ENCODE measurements at places on chromosomes 4 and X.

- DNase-seq, result no peak
Observed at GRCh38 chr4:186203406-186203805, 12.0 kb downstream of the CYP4V2 start.

DNA sequence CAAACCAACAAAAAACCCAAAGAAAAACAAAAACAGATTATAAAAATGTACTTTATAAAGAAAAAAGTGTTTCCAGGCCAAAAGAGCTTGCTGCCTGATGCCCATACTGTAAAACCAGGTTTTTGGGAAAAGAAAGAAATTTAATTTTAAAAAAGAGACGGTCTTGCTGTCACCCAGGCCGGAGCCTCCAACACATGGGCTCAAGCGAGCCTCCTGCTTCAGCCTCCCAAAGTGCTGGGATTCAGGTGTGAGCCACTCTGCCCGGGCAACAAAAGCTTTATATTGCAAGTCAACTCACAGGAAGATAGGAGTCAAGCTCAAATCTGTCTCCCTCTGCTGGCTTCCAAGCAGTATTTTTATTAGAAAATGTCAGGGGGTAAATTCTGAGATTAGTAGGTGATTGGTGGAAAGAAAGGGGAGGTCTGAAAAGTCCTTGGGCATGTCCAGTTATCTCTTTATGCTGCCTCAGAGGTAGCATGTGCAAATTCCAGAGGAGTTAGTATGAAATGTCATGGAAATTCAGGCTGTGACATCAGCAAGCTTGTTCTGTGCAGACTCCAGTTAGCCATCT lies 39.4 kb downstream of the MGST2 start:
- DNase-seq, result no peak

DNA sequence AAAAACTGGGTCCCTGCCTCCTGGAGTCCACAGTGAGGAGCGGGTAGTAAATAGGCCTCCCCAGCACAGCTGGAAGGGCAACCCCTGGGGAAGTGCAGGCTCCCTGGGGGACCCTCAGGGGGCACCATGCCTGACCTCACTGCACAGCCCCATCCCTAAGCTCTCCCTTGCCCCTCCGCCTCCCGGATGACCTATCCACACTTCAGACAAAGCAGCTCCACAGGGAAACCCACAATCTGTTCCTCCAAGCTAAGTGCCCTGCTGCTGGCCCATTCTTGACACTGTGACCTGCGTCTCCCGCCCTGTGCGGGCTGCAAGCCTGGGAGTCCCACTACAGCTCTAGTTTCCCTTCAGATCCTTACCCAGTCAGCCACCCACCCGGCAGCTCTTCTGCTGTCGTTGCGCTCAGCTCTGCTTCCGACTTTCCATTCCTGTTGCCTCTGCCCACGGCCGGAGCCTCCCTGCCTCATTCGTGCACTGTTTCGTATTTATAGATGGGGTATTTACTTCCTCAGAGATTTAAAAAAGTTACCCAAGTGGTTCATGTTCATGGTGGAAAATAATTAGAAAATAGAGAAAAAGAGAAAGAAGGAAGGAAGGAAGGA lies 47.0 kb upstream of the STOX2 start:
- no peak for DNase-seq

GRCh38 chr4:170001745-170002267 lies 24.4 kb downstream of the MFAP3L start:
- no peak for DNase-seq

DNA sequence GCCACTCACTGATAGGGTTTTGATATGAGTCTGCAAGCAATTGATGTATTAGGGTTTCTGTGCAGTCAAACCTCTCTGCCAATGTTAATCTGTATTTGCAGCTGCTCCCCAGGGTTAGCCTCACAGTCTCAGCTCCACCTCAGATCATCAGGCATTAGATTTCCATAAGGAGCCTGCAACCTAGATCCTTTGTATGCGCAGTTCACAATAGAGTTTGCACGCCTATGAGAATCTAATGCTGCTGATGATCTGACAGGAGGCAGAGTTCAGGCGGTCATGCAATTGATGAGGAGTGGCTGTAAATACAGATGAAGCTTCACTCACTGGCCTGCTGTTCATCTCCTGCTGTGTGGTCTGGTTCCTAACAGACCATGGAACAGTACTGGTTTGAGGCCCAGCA lies 280.6 kb downstream of the PAPSS1 start:
- no peak for DNase-seq

DNA sequence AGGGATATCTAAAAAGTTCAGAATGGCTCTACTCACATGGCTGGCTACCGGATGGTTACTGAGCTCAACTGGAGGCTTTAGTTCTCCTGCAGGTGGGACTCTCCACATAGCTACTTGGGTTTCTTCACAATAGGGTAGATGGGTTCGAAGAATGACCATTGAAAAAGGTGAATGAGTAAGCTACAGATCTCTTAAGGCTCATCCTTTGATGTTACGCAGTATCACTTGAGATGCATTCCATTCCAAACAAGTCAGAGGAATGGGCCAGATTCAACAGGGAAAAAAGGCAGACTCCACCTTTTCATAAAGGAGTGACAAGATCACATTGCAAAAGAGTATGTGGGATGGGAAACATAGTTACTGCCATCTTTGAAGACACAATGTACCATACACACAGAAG lies 52.6 kb downstream of the DDX53 start:
- no peak for DNase-seq

GRCh38 chrX:119236623-119237561 lies 807 bp downstream of the PGRMC1 start:
- DNase-seq, result peak; percentile 11

- DNase-seq, result no peak
Observed at GRCh38 chrX:134658002-134658759, at the start of gene PLAC1. Gene PLAC1 (minus strand): TSS chrX:134658471. CDS start chrX:134566682, 91,789 bp downstream.

DNA sequence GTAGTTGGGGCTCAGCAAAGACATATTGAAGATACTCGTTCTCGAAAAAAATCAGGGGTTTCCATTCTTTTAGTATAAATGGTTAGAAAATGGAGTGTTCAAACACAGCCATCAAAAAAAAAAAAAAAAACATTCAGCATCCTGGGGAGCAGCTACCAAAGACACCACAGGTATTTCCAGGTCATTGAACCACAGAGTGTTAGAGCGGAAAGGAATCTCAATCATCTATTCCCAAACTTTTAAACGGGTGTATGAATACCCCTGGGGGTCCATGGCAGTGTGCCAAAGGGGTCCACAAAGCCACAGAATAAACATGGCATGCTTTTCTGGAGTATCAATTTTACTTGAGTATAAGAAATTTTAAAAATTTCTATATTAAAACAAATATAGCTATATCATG lies 6.9 kb upstream of the FGF16 start:
- no peak for DNase-seq

GRCh38 chrX:10098270-10098713 lies 58.5 kb upstream of the CLCN4 start:
- DNase-seq, result no peak

GRCh38 chrX:113802837-113803236 lies 781.0 kb upstream of the HTR2C start:
- DNase-seq, result no peak

- no peak for DNase-seq
Observed at GRCh38 chr4:26785810-26786209, 74.8 kb upstream of the STIM2 start.

DNA sequence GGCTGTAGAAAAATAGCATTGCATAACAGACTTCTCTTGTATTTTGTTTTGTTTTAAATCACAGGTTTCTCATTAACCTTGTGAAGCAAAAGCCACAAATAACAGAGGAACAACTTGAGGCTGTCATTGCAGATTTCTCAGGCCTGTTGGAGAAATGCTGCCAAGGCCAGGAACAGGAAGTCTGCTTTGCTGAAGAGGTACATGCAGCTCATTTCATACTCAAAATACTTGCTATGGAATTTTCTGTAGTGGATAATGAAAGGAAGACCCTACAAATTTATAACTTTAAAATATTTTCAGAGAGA lies 17.6 kb downstream of the AFP start:
- DNase-seq, result no peak

GRCh38 chrX:56233682-56234081 lies 1.5 kb downstream of the KLF8 start:
- DNase-seq, result no peak

GRCh38 chr4:15577508-15577907 lies 77.6 kb downstream of the FBXL5 start:
- DNase-seq, result no peak

DNA sequence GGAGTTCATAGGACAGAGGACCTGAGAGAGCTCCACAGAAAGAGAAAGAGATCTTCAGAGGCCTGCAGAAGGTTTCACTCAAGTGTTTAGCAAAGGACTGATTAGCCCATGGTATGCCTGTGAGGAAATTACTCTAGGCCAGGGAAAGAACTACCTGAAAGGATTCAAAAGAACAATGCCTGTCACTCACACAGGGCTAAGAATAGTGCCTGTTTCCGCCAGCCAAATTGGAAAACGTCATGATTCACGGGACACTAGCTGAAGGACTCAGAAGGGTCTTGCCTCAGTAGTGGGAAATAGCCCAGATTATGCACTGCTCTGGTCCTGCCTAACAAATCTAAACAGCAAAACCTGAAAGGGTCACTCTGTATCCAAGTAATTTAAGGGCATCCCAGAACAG lies 21.1 kb downstream of the SYTL4 start:
- DNase-seq, result no peak

Measured in stimulated activated CD4-positive, alpha-beta T cell treated with anti-CD3 and anti-CD28 coated beads, Interleukin-2, amount 100 ng/mL, for 48 hours (primary cell).